ENCODE measurements at places on chromosomes 12 and 14.

GRCh38 chr12:92078167-92079053 is 67.2 kb downstream of the BTG1 start:
- H3K4me3 ChIP-seq: no peak overlapping the region
- no peaks in the 10 kb centered on the region for H3K4me1 ChIP-seq
- DNase-seq: no peak
- H3K36me3 ChIP-seq: no peaks in the 10 kb centered on the region

GRCh38 chr12:123929946-123930583 is 42.6 kb downstream of the CCDC92 start:
- no peak overlapping the region for H3K4me3 ChIP-seq
- no peaks in the 10 kb centered on the region for H3K27me3 ChIP-seq
- DNase-seq: peak; percentile 33
- H3K36me3 ChIP-seq: no peaks in the 10 kb centered on the region
- no peaks in the 10 kb centered on the region for H3K4me1 ChIP-seq
- no peak overlapping the region for H3K27ac ChIP-seq

DNA sequence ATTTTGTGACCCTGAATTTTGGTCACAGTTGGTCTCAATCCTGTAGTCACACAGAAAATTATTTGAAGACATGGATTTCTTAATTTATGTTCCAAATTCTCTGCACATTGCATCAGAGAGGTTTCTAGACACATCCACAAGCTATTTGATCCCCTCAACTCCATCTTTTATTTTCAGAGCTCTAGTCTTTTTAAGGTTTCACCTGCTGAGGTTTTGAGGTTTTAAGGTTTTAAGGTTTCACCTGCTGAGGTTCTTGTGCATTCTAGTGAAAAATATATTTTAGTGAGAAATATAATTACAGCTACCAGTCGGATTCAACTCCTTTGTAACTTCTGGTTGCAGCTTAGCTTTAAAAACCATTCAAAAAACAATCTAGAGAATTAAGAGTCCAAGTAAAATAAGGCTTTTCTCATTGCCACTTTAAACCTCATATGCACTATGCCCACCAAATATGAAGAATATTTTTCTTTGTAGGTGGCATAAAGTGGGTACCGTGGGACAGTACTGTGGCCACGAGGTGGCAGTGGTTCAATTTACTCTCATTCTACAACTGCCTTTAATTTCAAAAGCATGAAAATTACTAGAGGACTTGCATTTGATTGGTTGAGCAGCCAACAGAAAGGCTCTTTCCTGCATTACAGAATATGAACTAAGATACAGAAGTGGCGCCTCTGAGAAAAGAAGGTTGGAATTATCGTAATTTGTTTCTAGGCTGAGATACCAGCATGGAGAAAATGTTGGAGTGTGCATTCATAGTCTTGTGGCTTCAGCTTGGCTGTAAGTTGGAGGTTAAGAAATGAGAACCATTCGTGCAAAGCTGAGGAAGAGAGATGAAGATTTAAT is 366.5 kb upstream of the OR4E1 start:
- no peak overlapping the region for H3K27ac ChIP-seq
- no peaks in the 10 kb centered on the region for H3K36me3 ChIP-seq

- no peaks in the 10 kb centered on the region for H3K27me3 ChIP-seq
- H3K4me1 ChIP-seq: peaks cover 14% of the 10 kb centered on the region
- H3K36me3 ChIP-seq: no peaks in the 10 kb centered on the region
- peak; percentile 65 for DNase-seq
Observed at GRCh38 chr14:54676812-54677708, 110.1 kb downstream of the SAMD4A start.

DNA sequence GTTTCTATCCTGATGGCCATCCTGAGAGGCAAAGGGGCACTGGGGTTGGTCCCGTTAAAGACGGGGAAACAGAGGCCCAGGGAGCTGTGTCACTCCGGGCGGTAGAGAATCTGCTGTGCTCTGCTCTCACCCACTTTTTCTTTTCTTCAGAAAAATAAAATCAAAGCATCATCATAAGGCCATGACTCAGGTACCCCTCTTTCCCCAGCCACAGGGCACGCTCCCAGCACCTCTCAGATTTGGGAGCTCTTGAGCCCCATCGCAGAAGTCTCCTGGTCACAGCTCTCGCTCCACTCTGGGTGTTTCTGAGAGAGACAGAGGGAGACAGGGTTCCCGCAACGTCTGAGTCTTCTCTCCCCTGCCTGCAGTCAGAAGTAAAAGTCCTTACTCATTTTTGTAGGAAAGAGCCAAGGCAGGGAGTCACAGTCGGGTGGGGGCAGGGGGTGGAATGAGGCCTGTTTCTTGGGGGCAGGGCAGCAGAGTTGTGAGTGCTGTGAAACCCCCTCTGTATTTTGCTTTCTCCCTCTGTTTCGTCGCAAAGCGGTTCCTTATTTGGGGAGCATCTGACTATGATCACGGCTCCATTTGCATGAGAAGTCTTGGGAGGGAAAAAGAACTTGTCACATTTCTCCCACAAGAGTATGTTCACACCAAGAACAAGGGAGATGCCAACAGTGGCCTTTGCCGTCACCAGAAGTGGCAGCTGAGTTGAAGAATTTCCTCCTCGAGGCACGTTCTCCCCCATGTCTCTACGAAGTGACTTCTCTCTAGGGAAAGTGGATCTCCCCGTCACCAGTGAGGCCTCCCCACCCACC is 139.0 kb downstream of the BCL11B start:
- H3K4me3 ChIP-seq: no peak overlapping the region
- no peaks in the 10 kb centered on the region for H3K27me3 ChIP-seq
- no peak for DNase-seq
- H3K27ac ChIP-seq: no peak overlapping the region
- no peaks in the 10 kb centered on the region for H3K36me3 ChIP-seq

GRCh38 chr12:68446384-68446783 is 114.2 kb upstream of the MDM1 start:
- no peaks in the 10 kb centered on the region for H3K4me1 ChIP-seq
- H3K27me3 ChIP-seq: no peaks in the 10 kb centered on the region
- DNase-seq: no peak
- H3K36me3 ChIP-seq: no peaks in the 10 kb centered on the region
- no peak overlapping the region for H3K4me3 ChIP-seq

Measured in aorta (tissue), 5 donors.